Uterus (tissue), 4 donors: ENCODE measurements at places on chromosomes 5 and 9. TPM values are rescaled to one million over a fixed set of nuclear protein-coding genes. Genes with fewer than 3 reads are reported as not detected.
A peak's percentile ranks its signal among the peaks of the same experiment; 100 is the strongest.

DNA sequence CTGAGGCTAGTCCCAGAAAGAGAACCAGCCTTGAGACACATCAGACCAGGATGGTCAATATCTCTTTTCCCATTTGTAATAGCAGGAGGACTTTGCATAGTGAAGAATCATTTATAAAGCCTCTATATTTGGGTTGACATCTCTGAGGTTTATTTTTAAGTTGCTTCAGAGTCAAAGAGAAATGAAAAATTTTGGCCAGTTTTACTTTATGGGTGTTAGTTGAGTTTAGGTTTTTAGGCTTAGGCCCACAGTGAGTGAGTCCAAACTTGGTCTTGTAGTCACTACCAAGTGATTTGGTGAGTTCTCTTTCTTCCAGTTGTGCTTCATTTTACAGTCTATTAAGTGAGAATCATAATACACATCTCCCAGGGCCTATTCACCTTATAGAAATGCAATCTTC lies 5.3 kb upstream of the MEF2C start:
- DNase-seq = no peak

DNA sequence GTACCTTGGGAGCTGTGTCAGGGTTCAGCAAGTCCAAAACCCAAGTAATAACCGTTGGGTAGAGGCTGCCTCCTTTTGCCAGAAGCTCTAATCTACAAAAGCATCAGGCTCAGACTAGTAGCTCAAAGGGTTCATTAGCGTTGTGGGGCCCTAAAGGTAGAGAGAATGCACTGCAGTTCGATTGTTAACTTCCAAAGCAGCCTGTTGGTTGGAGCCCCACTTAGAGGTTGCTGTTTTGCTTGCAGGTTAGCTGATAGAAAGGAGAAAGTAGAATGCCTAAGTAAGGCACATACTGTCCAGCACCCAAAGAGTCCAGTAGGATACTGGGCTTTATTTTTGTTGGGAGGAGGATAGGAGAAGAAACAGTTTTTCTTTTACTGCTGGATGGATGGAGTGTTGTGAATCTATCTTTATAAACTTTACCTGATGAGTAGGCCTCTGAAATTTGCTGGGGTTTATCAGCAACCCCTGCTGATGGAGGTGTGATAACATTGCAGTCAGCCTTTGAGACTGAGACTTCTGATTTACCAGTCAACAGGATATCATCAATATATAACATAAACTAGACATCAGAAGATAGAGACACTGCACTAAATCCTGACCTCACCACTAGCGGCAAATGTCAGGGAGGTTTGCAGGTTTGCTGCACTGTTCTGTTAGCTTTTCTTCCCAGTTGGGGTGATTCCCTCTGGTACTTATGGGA lies 34.8 kb downstream of the ZNF131 start:
- DNase-seq = no peak

GRCh38 chr5:116613445-116613844 lies 38.8 kb upstream of the SEMA6A start:
- no peak for DNase-seq

DNA sequence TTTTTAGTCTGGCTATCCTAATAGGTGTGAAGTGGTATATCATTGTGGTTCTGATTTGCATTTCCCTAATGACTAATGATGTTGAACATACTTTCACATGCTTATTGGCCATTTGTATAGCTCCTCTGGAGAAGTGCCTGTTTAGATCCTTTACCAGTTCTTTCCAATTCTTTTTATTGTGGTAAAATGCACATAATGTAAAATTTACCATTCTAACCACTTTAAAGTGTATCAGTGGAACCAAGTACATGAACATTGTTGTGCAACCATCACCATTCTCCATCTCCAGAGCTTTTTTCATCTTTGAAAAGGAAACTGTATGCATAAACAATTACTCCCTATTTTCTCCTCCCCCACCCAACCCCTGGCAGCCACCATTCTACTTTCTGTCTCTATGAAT lies 95.4 kb downstream of the NRG2 start:
- DNase-seq = no peak

- DNase-seq = peak; percentile 63
Measured at GRCh38 chr5:8829323-8830029, 716.4 kb downstream of the SEMA5A start.

FAM114A2 gene
- total RNA-seq = 26.9 TPM

GRCh38 chr5:115069087-115069968 lies 100.4 kb downstream of the TRIM36 start:
- no peak for DNase-seq

DNA sequence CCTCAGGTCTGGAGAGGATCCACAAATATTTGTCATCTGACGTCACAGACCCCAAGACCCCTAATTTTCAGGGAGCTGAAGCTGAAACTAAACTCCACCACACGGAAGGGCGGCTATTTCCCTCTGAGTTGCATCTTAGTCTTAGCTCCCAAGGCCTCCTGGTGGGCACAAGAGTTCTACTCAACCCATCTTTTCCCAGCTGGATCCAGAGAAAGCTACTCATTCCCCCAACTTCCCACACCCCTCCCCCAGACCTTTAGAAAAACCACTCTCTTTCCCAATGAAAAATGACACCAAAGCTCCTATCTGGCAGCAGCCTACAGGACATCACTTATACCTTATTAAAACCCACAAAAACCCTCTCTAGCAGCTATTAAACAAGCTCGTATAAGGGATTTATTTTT lies 67.1 kb upstream of the SLC1A1 start:
- DNase-seq = no peak

DNA sequence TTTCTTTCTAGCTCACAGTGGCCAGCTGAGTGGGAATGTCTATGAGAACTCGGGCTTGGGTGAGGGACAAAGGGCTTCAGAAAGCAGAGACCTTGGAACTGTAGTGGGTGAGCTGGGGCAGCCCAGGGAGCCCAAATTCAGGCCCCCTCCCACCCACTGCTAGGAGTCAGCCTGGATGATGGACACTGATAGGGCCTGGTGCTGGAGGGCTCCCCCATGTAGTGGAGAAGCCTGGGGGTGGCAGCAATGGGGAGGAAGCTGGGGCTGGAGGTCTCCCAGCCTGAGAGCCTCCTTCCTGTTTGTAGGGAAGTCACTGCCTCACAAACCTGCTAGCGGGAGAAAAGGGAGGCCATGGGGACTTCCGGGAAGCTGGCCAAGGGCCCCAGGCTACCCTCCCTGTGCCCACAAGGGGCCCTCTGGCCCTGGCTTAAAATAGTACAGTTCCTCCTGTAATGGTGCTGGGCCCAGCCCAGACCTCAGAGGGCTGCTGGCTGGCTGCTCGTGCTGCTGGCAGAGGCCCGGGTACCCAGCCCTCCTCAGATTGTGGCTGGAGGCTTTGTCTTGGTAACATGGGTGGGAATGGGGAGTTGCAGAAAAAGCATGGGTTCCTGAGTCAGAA lies 6.3 kb upstream of the NR5A1 start:
- no peak for DNase-seq

RNF208 gene
- total RNA-seq = not detected

DNA sequence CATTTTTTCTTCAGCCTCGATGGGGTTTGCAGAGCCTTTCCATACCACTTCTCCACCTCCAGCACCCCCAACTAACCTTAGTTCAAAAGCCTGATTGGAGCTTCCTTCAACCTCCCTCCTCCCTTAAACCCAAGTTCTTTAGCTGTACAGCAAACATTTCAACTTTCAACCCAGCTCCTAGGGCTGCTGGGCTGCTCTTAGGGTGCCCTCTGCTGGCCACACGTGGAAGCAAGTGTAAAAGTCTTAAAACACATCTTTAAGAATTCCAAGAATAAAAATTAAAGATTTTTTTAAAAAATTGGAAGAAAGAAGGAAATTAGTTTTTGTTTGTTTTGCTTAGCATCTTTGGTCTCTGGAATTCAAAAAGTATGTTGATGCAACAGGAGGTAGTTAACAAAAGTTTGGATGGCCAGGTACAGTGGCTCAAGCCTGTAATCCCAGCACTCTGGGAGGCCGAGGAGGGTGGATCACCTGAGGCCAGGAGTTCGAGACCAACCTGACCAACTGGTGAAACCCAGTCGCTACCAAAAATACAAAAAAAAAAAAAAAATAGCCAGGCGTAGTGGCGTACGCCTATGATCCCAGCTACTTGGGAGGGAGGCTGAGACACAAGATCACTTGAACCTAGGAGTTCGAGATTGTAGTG lies 15.5 kb upstream of the HSD17B3 start:
- peak; percentile 36 for DNase-seq

GFI1B gene
- total RNA-seq = 0.14 TPM

SET gene
- 275 TPM for total RNA-seq

GRCh38 chr5:61449804-61450492 lies 117.9 kb downstream of the ZSWIM6 start:
- no peak for DNase-seq

- no peak for DNase-seq
Measured at GRCh38 chr5:133519191-133519590, 93.2 kb downstream of the FSTL4 start.

SOX30 gene
- total RNA-seq = not detected

FOXD4L3 gene
- total RNA-seq = not detected

GRCh38 chr5:65742565-65743231 lies 20.7 kb downstream of the NLN start:
- DNase-seq = no peak

IL7R gene
- total RNA-seq = 5.4 TPM

DNA sequence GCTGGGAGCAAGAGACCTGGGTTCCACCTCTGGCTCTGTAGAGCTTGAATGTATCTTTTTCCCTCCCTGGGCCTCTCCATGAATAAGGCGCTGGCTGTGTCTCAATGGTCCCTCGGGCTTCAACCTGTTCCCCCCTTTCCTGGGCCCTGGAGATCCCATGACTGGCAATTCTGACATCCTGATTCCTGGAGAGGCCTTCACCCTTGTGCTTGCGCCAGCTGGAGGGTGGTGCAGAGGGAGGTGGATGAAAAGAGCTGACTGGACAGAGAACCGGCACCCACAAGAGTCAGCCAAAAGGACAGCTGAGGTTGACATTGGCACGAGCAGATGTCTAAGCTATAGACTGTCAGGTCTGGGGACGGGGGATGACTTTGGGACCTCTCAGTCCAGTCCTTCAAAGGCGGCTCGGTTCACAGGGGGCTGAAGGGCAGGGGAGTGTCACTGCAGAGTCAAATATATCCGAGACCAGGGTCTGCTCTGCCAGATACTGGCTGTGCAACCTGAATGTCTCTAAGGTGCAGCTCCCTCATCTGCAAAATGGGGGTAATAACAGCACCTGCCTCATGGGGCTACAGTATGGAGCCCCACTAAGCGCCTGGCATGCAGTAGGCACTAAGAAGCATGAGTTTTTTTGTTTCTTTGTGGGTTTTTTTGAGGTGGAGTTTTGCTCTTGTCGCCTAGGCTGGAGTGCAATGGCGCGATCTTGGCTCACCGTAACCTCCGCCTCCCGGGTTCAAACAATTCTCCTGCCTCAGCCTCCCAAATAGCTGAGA lies 13.8 kb downstream of the DNM1 start:
- DNase-seq = no peak

PCA3 gene
- not detected for total RNA-seq

DNA sequence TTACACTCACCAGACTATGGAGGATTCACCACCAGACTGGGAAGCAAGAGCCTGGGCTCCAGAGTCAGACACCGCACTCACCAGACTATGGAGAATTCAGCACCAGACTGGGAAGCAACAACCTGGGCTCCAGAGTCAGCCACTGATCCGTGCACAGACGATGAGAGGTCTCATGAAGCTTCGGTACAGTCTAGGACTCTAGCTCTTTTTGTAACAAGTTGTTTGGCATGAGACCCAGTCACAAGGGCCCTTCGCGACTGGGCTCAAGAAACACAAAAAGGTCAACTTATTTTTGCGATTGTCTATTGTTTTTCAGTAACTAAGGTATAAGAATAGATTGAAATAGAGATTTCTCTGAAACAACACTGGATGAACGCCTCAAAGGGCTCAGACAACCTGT lies 192.7 kb upstream of the ADAMTSL1 start:
- no peak for DNase-seq

GRCh38 chr9:120926397-120926928 lies at the start of gene TRAF1:
TSS of gene TRAF1 (minus strand) at chr9:120926796. CDS start at chr9:120926075, 721 bp downstream.
- no peak for DNase-seq

PDE6A gene
- not detected for total RNA-seq

DNA sequence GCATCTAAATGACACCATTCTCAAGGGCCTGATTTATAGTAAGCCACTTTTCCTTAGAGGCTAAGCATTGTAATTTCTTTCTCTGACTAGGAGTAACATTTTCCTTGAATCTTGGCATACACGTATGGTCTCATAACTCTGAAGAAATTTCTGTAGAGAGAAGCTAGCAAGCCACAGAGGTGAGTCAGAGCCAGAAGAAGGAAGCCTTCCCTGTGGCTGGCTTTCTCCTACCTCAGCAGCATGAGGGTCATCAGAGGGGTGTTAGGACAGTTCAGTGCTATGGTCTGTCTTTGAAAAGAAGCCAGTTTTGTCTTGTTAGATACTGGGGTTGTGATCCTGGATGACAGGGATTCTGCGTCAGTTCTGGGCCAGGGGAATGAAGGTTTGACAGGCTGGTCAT lies 3.2 kb downstream of the SNX30 start:
- peak; percentile 22 for DNase-seq

ECSCR gene
- total RNA-seq = 19.2 TPM

SHISAL2B gene
- total RNA-seq = not detected

DNA sequence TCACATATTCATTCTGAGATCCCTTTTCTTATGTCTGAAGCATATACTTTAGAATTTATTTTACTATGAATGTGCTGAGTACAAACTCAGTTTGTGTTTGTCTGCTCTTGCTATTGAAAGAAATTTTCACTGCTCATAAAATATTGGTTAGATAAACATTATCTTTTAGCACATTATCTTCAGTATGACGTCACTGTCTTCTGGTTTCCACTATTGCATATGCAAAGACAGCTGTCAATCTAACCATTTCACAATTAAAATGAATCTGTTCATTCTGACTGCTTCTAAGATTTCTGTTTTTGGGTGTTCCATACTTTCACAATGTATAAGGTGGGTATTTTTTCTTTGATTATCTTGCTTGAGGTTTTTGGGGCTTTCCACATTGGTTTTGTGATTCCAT lies 526.2 kb upstream of the CDH6 start:
- no peak for DNase-seq

DNA sequence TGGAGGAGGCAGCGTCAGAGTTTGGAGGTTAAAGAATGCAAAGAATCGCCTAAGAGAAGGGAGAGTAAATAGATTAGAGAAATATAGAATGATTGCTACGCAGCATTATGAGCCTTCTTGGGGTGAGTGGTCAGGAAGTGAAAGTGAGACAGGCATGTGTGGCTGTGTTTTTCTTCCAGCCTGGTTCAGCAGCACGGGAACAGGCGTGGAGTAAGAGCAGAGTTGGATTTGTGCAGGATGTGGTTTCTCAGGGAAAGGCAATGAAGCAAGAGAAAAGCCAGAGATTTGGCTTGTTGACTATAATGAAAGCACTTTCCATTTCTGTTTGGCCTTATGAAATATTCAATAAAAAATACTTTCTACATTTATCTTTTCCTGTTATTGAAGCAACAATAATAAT lies 34.3 kb upstream of the FRMD3 start:
- no peak for DNase-seq

DNA sequence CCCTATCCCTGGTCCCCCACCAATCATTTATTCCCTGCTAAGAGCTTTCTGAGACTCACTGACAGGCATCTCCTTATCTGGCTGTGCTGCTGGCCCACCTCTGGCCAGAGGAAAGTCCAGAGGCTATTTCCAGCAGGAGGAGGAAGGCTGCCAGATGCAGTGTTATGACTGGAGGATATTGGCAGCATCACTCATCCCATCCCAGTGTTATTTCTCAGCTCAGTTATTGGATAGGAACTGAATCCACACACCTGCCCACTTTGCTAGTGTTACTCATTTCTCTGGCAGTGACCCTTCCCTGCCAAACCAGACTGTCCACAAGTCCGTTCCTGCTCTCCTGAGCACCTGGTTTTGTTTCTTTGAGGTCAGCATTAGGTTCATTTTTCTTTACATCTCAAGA lies 228.2 kb downstream of the GRIA1 start:
- no peak for DNase-seq

MRNIP gene
- 73.6 TPM for total RNA-seq

SLC22A4 gene
- 1.7 TPM for total RNA-seq

- DNase-seq = no peak
Measured at GRCh38 chr9:136007934-136008692, 46.9 kb upstream of the UBAC1 start.
